ENCODE measurements at places on chromosomes 4 and X.
A peak's percentile ranks its signal among the peaks of the same experiment; 100 is the strongest.

DNA sequence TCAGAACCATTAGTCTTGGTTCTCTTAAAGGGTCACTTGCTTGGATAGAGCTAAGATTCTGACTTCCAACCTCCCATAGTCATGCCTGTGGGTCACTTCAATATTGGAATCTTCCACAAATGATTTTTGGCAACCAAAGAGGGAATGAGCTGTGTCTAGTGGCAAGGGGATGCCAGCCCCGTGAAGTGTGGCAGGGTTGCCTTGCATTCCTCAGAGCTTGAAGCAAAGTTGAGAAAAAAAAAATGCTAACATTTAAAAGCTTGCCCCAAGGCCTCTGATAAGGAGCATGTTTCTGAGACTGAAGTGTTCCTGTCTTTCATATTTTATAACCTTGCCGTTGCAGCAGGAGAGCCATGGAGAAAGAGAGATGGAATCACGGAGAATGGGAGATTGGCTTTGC is 120.2 kb downstream of the PAPSS1 start:
- DNase-seq: no peak

- DNase-seq: no peak
Measured at GRCh38 chr4:183798301-183799253, 106.5 kb upstream of the STOX2 start.

GRCh38 chr4:129966175-129966574 is 870.2 kb downstream of the C4orf33 start:
- no peak for DNase-seq

- DNase-seq: peak; percentile 74
Measured at GRCh38 chrX:8868070-8868773, 67.0 kb upstream of the FAM9A start.

GRCh38 chr4:34850421-34850820 is 1393.9 kb downstream of the ARAP2 start:
- DNase-seq: no peak

DNA sequence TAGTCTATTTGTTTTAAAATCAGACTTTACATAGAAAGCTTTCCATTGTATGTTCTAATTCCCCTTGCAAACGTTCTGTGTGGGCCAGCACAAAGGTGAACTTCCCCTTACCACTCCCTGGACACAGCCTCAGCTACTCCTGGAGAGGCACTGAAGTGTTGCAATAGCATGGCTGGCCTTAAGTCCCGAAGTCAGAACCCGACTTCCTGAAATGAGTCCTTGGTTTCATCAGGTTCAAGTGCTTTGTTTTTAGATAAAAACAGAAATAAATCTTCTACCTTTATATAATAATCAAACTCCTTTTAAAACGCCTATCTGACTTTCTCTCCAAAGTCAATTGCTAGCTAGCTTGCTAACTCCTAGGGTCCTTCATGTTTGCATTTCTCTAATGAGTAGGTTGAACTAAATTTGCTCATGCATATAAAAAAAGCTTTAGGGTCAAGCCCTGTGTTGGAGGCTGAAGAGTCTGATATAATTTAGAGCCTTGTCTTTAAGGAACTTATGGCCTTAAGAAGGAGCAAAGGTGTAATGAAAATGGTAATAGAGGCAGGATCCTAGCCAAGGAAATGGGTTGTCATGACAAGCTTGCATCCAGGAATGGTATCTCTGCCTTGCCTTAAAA is 9.0 kb downstream of the BMP3 start:
- DNase-seq: no peak

DNA sequence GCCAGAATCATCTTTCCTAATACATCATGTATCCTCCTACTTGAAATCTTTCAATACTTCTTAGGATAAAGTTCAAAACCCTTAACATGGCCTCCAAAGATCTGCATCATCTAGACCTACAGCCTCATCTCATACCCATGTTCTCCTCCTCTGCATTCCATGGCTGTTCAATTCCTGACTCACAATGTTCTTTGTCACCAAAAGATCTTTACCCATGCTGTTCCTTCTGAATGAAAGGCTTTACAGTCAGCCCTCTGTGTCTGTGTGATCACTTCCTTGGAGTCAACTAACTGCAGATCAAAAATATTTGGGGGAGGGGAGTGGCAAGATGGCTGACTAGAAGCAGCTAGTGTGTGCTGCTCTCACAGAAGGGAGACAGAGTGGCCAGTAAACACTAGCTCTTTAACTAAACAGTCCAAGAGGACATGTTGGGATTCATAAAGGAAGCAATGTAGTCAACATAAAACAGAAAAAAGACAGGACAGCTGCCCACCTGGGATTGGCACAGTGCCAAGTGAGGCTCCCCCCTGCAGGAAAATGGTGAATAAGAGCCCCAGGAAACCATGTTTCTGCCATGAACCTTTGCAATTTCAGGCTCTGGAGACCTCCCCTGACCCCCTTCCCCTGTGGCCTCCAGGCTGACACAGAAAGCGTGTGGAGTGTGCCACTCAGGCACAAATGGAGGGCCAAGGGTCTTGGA is 31.9 kb downstream of the CBR4 start:
- DNase-seq: no peak

GRCh38 chrX:653306-653705 is 22.7 kb downstream of the SHOX start:
- no peak for DNase-seq

DNA sequence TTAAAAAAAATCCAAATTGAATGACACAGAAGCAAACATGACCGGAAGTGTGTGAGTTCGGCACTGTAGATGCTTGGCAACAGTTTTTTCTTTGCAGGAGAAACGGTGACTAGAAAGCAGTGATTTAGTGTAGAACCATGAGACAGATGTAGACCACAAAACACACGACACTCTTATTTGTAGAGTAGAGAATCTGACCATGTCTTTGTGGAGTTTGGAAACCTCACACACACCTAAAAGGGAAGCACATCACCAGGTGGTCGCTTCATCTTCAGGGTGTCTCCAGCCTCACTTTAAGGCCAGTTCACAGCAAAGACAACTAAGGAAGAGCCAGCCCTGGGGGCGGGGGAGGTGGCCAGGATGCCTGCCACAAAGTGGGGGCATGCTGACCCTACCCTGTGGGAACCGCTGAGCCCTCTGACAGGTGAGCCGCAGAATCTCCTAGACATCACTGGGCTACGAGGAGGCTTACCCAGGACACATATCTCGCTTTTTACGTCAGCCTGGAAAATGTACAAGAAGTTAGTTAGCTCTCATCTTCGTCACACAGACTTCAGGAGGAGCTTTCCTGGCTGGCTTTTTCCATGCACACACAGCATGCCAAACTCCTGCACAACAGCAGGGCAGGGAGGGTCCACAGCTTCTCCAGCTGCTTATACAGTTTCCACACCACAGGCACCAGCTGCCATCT is 64.4 kb upstream of the PDLIM3 start:
- no peak for DNase-seq

DNA sequence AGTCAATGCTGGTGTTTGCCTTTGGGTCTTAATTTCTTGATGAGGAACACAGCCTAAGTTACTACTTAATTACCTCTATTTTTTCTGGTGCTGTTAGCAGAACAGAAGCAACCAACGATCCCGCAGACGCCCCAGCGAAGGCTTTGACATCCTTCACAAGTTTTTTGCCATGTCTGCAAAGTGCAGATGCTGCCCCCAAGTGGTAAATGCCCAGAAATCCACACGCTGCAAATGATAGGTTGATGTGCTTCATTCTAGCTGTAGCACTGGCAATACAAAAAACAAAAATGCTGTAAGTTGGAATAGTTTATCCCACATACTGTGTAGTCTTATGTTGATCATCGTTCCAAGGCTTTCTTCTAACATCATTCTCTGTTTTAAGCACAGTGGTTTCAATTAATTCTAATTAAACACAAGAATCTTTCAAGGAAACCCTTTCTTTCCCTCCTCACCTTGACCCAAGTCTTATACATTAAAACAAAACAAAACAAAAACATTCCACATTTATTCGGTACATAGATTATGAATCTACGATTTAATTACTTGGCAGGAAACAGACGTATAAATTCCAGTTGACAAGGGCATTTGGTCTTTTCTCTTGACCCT is 1.2 kb downstream of the PNPLA4 start:
- peak; percentile 19 for DNase-seq

DNA sequence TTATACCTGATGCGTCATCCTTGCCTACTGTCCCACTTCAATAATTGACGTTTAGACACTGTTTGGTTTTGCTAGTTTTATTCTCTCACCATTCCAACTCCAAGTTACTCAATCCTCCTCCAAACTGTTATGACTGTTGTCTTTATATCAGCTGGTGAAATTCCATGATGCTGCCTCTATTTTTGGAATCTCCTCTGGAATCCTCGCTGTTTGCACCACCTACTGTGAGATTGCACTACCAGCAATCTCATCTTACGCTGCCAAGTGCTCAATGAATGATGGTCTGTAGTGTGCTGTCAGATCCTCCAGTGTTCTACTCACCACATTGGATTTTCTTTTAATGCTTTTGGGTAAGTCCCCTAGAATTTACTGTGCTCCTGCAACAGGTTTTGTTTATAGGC is 13.2 kb upstream of the PCDH18 start:
- DNase-seq: peak; percentile 87

GRCh38 chrX:131477498-131477897 is 66.4 kb upstream of the OR13H1 start:
- no peak for DNase-seq
